HuH-7.5 (cell line): ENCODE measurements at places on chromosomes 2 and 18.
A peak's percentile ranks its signal among the peaks of the same experiment; 100 is the strongest.

GRCh38 chr2:101843048-101843447, 145.5 kb downstream of the MAP4K4 start:
- DNase-seq = no peak

GRCh38 chr2:42045352-42045751, 2.5 kb upstream of the PKDCC start:
- DNase-seq = no peak

GRCh38 chr2:198408171-198408570, 603.8 kb downstream of the PLCL1 start:
- no peak for DNase-seq

- no peak for DNase-seq
Measured at GRCh38 chr2:46188041-46188716, 109.0 kb upstream of the EPAS1 start.

- no peak for DNase-seq
Measured at GRCh38 chr2:60445684-60446179, 107.7 kb downstream of the BCL11A start.

GRCh38 chr2:46954951-46955571, 39.5 kb upstream of the MCFD2 start:
- DNase-seq = peak; percentile 28

- no peak for DNase-seq
Measured at GRCh38 chr2:37894047-37894446, 31.0 kb upstream of the RMDN2 start.

- DNase-seq = no peak
Measured at GRCh38 chr18:8242151-8242696, 367.0 kb upstream of the RAB12 start.

GRCh38 chr2:209411718-209412117, 12.1 kb upstream of the MAP2 start:
- DNase-seq = no peak

DNA sequence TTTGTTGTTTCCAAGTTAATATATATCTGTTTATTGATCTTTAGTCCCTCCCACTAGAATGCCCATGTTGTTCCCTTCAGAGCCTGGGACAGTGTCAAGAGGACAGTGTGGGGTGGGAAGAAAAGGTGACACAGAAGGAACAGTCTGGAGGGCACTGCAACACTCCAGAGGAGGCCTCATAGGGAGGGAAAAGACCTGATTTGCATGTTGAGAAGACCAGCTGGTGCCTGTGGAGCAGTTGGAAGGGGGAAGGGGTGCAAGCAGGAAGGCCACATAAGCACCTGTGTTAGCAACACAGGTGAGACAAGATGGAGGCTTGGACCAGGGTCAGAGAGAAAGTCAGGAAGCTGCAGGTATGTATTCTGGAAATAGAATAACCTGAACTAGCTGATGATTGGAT, 48.1 kb upstream of the FHOD3 start:
- DNase-seq = no peak

DNA sequence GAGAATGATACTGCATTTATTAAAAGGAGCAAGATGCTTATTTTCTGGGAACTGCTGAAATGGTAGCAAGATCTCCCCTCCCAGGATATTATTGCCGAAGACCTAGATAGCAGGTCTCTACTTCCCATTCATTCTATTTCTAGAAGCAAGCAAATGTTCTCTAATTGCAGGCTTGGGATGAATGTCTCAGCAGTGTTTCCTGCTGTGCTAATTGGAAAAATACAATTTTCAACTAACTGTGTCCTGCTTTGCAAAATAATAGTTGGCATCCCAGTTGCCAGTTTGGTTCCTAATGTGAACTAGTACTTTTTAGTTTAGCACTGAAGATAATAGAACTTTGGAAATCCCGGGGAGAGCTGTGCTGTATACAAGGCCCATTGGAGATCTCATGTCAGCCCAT, 26.1 kb downstream of the SLC20A1 start:
- DNase-seq = no peak

- DNase-seq = no peak
Measured at GRCh38 chr2:144798034-144798433, 278.1 kb upstream of the ZEB2 start.

- DNase-seq = no peak
Measured at GRCh38 chr18:78158943-78159342, 820.7 kb upstream of the SALL3 start.

DNA sequence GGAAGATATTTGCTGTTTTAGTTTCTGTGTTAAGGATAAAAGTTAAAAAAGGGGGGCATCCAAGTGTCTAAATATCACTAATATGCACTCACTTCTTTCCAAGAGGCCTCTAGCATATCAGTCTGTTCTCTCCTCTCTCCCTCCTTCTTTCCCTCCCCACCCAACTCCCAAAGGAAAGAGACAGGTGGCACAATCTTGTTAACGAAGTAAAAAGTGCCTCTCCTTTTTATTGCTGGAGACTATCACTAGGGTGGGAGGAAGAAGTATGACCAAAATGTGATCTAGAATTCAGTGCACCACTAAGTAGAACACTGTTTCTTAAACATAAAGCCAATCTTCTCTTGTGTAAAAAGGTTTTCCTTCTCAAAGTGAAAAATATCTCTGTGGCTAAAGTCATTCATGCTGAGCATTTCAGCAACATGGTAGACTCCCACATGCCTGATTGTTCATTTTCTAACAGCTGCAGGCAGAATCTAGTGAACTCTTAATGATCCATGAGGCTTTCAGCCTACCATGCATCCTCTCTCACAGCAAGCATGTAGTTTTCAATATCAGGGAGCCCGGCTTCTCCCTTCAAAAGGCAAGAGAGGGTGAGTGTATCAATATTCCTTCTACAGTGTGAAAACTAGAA, 39.5 kb downstream of the RNU4ATAC start:
- no peak for DNase-seq

GRCh38 chr2:72415241-72415661, 267.6 kb upstream of the CYP26B1 start:
- no peak for DNase-seq

- DNase-seq = no peak
Measured at GRCh38 chr2:223467196-223467595, 135.0 kb downstream of the SCG2 start.

- no peak for DNase-seq
Measured at GRCh38 chr2:233708942-233709341, 3.8 kb upstream of the UGT1A5 start.

DNA sequence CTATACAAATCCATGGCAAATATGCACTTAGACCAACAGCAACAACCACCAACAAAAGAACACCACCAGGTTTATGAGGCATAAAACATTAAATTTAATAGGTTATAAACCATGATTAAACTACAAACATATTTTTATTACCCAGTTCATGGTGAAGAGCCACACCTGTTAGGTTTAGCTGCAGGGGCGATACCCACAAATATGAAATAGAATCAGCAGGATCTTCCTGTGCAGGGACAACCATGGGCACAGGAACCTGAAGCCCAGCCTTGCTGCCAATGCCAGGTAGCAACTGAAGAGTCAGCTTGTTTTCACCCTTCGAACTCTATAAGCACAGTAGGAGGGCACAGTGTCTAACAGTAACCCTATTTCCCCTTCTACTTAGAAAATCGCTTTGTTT, 675.0 kb downstream of the SATB2 start:
- DNase-seq = no peak

DNA sequence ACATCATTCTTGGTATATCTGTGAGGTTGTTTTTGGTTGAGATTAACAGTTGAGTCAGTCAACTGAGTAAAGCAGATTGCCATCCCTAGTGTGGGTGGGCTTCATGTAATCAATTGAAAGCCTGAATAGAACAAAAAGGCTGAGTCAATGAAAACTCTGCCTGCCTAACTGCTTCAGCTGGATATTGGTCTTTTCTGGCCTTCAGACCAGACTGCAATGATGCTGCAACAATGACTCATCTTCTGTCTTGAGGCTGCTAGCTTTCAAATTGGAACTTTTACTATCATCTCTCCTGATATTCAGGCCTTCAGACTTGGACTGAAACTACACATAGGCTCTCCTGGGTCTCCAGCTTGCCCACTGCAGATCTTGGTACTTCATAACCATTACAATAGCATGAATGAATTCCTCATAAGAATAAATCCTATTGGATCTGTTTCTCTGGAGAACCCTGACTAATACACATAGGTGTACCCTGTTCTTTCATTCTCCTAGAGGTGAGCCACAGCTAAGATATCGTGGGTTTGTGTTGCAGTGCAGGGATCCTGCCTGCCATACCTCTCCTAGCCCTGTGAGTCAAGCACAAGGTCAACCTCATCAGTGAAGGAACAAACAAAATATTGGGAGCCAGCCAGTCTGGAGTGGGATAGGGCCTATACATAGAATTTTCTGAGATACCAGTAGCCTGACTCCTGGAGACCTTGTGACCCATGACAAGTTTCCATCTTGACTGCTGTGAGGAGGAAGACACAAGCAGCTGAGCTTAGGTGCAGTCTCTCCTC, 473.8 kb downstream of the DCC start:
- no peak for DNase-seq

DNA sequence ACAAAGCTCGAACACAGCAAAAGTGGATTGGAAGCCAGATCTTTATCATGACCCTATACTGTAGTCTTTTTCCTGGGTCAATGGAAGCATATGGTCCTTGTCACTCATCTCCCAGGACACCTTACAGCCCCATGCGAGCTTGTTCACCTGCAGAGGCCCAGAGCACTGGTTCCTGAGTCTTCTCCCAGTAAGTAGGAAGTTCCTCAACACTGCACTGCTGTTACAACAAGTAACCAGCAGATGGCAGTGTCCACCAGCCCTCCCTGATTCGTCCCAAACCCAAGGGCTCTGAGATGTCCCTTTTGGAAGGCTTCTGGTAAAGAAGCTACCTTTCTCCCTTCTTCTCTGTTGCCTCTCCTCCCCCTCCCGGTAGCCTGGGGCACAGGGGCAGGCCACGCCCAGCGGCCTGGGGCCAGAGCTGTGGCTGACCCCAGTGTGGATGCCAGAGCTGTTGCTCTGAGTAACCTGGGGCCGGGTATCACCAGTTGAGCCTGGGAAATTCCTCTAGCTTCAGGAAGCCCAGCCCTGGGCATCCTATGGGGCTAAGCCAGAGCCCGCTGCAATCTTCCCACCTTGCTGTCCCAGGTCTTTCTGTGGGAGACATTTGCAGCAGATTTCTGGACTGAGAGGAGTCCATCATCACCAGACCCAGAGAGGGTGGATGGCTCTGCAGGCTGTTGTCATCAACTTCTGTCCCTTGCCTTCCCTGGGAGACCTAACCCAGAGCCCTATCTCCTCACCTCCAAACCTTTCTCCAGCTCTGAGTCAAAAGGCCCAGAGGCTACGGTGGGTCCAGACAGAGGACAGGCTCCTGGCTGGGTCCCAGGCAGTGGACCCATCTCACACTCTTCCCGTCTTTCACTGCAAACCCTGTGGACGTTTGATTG, 5.3 kb upstream of the GDF7 start:
- DNase-seq = peak; percentile 70

- DNase-seq = no peak
Measured at GRCh38 chr2:23260621-23261020, 124.4 kb upstream of the KLHL29 start.

DNA sequence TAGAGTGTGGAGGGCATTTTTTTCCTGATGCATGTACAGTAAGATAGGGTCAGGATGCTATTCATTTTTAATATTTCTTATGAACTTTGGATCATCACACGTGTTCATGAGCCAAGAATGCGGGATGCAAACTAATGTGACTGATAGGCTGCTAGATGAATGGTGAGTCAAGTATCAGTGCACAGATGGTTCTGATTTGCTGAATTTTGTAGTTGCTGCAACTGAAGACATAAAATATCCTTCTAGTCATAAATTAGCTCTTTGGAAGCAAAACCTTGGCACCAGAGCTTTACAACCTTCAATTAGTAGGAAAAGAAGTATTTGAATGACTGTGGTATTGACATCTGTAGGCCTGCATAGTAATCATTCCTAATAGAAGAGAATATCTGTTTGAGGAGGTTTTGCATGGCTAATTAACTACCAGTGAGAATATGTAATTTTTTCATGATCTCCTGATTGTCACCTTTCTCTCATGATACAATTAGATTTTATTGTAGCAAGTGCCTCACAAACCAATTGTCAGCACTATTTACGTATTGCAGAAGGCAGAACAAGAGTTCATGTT, 94.0 kb downstream of the VRK2 start:
- DNase-seq = no peak

DNA sequence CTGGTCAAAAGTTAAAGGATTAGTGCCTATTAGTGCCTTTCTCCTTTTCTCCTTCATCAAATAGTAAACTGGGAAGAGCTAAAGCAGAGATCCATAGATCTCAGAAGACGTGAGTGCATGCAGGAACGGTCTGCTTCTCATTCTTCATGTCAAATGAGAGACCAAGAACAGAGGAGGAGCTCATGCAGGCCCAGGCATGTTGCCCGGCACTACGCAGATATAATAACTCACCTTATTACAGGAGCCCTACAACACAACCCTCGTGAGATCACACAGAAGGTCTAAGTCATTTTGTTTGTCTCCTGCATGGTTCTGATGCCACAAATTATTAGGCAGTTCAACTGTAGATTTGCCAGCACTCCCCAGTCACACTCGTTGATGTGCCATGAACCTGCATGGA, 71.8 kb downstream of the CMPK2 start:
- DNase-seq = no peak

- DNase-seq = no peak
Measured at GRCh38 chr2:12155303-12156051, 409.0 kb downstream of the LPIN1 start.

GRCh38 chr18:62018034-62018758, 125.4 kb upstream of the RNF152 start:
- no peak for DNase-seq

DNA sequence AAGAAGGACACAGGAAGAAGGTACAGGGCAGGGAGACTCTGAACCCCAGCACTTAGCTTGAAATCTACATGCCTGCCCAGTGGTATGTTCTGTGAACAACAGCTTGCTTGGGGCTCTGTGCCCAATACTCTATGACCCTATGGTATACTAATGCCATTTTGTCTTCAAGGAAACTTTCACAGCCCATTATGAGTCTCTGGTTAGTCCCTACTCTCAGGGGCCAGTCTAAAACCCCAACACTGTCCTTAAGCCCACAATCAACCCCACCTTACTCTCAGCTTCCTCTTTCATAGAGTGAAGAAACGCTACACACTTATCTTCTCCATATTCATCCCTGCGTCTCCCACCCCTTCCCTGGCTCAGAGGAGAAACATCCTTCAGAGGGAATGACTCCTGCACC, 16.0 kb downstream of the NEB start:
- DNase-seq = no peak

DNA sequence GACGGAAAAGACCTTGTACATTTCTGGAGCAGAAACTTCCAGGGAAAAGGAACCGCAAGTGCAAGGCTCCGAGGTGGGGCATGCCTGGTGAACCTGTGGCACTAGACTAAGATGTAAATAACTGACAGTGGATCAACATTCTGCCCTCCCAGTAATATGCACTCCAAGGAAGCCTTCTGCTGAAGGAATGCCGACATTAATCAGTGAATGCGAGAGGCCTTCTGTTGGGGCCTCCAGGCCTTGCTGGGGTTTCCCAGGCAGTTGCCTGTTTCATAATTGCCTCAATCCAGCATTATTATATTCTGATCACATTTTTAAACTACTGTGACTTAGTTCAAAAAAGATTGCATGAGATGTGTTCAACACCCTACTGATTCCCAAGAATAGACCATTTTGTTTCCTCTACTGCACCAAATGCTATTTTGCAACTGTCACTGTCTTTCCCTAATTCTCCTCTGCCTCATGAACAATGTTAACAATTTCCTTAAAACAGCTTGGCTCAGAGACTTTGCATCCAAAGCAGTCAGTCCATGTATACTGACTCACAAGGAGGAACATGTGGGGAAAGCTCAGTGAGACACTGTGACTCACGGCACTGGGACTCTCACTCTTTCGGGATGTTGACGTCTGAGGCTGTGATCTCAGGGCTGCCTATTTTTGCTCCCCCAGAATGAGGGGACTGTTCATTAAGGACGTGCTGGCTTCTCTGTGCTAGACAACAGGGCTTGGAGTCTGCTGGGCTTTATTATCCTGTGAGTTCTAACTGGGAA, 10.5 kb upstream of the DSG2 start:
- DNase-seq = no peak

- DNase-seq = no peak
Measured at GRCh38 chr2:147008481-147008880, 836.3 kb upstream of the ACVR2A start.
